Activated CD4-positive, alpha-beta T cell treated with anti-CD3 and anti-CD28 coated beads, Interleukin-2, amount 10 ng/mL, durations not matched to agents 24 days and 14 days (primary cell): ENCODE measurements at places on chromosomes 7 and 10. TPM values are rescaled to one million over a fixed set of nuclear protein-coding genes. Genes with fewer than 3 reads are reported as not detected.

The ANKRD1 gene
- total RNA-seq, result not detected in 2 replicates

The NODAL gene
- total RNA-seq, result not detected in 2 replicates

GRCh38 chr10:86706977-86707376, 38.7 kb downstream of the LDB3 start:
- no peak for DNase-seq

DNA sequence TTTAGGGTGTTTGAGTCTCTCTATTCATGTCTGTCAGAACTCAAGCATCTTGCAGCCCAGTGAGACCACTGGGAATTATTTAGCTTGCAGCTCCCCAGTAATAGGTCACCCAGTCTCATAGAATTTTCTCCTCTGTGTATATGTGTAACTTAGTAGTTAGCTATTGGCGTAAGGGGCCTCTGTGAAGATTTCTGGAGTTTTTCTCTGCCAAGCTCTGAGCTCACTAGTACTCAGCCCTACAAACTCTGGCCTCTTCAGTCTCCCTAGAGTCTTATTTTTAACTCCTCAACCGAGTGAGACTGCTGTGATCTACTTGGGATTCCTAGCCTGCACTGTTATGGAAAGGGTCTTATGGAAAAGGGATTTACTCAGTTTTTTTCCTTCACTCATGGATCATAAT, 90.2 kb downstream of the PPP1R9A start:
- no peak for DNase-seq

- DNase-seq, result no peak
These were observed 486.4 kb upstream of the ADARB2 start for GRCh38 chr10:2223548-2224320.

DNA sequence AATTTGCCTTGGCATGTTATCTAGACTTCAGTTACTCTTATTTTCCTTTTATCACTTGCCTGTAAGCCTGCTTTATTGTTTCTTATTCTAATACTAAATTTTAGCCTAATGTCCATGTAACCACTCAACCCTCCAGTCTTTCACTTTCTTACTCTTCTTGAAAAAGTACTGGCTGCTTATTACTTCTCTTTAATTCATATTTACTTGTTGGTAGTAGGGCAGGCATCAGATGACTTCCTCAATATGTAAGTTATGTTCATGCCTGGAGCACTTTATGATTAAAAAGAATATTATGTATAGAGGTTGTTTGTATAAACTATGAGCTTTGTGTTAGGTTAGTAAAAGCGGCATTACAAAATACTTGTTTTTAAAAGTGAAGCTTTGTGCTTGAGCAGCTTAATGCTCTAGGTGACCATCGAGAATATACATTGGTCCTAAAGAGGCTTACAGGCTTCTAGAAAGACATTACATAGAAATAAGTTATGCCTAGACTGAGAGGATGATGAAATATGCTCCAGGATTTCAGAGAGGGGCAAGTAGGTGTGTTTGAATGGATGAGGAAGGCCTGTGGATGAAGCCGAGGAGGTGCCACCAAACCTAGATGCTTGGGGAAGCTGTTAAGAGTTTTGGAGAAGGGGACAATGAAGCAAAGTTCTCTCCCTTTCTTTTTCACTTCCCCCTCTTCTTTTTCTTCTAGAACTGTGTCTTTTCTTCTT, 207.1 kb upstream of the HDAC9 start:
- DNase-seq, result no peak

DNA sequence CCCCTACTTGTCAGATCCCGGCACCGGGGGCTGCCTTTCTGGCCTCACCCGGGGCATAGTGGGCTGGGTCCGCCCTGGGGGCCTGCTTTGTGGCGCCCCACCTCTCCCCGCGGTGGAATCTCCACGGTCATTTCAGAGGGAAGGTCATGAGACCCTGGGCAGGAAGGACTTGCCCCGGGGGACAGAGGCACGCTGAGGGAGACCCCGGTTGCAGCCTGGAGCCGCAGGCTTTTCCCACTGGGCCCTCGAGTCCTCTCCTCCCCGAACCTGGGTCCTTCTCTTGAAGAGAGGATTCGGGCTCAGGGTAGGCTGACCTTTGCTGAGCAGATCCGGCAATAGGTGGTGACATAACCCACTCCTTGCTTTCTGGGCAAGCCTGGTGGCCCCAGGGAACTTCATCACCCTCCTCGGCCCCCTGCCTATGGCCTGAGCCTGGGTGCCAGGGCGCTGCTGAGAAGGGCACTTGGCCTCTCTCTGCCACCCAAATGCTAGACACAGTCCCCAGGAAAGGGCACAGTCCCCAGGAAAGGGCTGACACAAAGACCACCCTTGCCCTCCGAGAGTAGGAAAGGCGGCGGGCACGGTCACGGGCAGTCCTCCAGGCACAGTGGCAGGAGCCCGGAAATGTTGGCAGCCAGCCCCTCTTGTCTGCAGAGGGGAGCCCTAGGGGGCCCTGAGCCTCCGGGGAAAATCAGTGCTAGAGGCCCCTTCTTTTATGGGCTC, 36.2 kb downstream of the FKBP6 start:
- DNase-seq, result no peak

DNA sequence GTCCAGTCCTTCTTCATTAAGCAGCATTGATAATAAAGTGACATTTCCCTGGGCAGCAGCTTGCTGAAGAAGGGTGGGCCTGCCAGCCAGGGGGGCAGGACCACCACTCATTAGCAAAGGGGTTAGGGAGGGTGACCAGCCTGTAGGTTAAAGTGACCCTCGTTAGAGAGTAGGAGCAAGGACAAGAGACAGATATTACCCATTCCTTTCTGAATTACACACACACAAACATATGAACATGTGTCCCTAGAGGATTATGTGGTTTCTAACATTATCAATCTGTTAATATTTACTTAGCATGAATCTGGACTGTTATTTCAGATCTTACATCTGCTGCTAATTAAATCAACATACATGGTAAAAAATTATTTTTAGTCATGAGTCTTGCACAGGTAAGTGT, 88.9 kb downstream of the CTTNBP2 start:
- DNase-seq, result no peak

GRCh38 chr7:121278120-121279021, 50.4 kb upstream of the WNT16 start:
- no peak for DNase-seq

DNA sequence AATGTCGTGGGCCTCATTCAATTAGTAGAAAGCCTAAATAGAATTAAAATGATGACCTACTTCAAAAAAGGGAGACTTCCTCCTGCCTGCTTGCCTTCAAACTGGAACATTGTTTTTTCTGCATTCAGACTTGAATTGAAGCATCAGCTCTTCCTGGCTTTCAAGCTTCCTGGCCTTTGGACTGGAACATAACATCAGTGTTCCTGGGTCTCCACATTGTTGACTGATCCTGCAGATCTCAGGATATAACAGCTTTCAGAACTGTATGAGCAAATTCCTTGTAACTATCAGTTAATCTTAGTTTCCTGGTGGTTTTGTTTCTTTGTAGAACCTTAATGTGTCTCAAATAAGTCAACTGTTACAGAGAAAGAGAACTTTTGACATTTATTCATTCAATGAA, 18.6 kb downstream of the MAGI2 start:
- no peak for DNase-seq
